COR-L47 (cell line): ENCODE measurements at places on chromosomes 16 and 17.
A peak's percentile ranks its signal among the peaks of the same experiment; 100 is the strongest.

GRCh38 chr17:44331249-44331760 lies 6.7 kb upstream of the SLC25A39 start:
- DNase-seq, result peak; percentile 81

- no peak for DNase-seq
Observed at GRCh38 chr17:43212641-43213490, 1.2 kb downstream of the TMEM106A start.

- DNase-seq, result no peak
Observed at GRCh38 chr16:87266846-87267245, 50.3 kb downstream of the C16orf95 start.

DNA sequence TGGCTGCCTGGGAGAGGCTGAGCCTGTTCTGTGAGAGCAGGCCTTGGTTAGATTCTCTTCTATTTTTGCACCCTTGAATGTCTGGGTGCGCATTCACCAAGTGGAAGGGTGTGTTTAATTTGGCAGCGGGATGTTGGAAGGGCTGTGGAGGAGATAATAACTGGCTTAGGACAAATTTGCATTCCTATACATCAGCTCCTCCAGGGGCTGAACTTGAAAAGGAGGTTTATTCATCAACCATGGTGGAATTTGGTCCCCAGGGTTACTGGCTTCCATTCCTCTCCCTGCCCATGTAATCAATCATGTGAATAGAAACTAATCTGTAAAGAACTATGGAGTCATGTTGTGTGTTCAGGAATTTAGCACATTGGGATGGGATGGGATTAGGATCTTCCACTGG lies 100.2 kb upstream of the FOXF1 start:
- no peak for DNase-seq

DNA sequence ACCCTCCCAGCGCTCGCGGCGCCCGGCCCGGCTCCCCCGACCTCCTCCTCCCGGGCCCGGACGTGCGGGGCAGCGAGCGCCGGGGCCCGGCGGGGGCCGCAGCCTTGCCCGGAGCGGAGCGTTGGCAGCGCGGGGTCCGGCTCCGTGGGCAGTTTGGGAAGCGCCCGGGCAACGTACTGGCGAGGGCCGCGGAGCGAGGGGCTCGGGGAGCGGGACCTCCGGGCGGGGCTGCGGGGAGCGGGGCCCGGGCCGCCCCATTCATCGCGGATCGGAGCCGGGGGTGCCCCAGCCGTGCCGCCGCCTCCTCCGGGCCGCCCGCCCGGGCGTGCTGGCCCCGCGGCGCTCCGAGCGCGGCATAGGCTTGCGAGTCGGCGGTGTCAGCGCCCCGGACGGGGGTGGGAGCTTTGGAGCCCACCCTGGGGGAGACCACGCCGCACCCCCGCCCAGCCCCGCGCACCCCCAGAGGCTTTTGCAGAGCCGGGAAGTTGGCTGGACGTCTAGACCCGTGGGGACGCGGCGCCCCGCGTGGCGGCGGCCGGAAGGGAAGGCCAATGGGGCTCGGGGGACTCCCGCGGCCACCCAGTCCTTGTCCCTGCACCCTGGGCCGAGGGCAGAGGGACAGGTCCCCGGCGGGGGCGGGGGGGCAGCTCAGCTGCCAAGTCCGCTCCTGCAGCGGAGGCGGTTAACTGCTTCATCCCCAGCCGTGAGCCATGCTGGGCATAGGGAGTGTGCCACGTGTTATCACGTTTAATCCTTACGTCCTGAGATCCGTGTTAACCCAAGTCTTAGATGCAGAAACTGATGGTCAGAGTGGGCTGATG lies 852 bp downstream of the ZNF469 start:
- DNase-seq, result no peak

DNA sequence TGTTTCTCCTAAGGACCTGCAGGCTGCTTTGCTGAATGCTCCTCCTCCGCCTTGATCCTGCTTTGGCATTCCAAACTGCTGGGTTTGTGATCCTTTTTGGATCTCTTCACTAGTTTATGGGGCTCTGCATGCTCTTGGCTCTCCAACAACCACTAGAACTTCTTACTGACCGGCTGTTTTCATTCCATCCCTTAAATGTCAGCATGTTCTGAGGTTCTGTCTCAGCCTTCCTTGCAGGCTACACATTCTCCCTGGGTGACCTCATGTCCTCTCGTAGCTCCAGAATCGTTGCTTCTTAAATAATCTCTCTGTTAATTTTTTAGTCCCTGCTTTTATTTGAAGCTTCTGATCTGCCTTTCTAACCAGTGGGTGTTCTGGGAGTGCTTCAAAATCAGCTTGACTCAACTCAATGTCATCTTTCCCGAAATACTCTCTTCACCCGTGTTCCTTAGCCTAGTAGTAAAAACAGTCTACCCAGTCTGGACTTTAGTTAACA lies 119.0 kb upstream of the HS3ST2 start:
- DNase-seq, result no peak

GRCh38 chr17:57699751-57700219 lies 45.3 kb downstream of the CCDC182 start:
- DNase-seq, result no peak

DNA sequence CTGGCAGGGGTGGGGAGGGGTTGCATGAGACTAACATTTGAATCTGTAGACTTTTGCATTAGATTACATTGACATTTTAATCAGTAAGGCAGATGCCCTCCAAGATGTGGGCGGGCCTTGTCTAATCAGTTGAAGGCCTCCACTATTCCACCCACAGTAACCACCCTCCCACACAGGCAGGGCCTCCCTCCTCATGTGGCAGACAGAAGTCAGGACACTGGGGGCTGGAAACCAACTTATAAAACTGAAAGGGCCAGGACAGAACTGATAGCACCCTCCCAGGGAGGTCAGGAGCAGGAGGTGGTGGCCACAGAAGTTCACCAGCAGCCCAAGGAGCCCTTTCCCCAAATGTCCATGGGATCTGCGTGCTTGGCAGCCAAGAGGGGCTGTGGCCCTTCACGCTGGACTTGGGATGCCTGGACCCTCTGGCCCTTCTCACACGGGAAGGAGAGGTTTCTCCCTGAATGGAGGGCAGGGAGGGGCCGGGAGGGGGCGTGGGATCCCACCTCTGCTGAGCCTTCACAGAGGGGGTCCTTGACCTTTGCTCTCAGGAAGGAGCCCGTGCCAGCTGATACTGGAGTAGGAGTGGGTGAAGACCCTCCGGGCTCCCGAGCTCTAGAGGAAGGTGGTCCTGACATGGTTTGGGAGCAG lies 4.6 kb downstream of the PYCR1 start:
- no peak for DNase-seq
